HFFc6 (cell line): ENCODE measurements at places on chromosomes 6 and 20.

DNA sequence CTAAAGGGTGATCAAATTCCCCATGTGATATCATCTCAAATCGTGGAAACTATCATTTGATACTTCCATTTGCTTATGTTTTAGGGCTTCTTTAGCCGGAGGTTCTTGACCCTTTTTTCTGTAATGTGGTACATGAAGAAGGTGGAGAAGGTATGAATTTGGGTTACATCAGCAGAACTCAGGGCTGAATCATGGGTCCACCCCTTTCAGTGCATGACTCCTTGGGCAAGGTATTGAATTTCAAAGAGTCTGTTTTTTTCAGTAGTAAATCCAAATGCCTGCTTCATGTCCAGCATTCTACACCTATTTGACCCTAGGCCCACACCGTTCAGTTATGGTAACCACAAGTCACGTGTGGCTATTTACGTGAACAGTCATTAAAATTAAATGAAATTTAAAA, 30.6 kb upstream of the QKI start:
- DNase-seq, result peak; percentile 1

DNA sequence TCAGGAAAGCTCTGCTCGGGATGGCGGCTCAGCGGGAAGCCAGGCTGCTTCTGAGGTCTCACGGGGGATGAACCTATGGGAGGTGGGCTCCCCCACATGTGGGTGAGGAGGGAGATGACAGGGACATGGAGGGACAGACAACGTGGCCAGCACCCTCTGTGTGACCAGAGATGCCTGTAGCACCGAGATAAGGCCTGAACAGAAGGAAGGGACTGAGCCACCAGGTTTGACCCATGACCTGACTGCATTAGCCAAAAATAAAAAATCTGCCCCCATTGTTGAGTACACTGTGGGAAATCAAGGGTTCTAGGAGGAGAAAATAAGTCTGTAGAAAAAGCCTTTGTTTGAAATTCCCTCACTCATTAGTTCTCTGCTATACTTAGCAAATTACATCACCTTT, 105.7 kb downstream of the RNASET2 start:
- DNase-seq, result no peak

DNA sequence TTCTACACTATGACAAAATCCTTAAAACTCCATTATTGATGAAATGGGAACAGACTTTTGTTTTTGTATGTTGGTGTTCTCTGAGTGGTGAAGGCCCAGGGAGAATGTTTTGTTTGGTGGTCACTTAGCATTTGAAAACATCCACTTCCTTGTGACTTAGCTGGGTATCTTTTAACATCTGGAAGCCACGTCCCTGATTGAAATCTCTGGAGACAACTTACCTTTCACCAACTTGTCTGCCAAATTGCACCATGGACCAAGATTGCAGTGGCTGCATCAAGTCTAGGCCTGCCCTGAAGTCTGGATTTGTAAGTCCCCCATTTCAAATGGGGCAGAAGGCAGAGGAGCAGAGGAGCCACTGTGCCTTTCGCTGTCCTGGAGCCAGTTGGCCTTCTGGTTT, 534 bp upstream of the EFCAB8 start:
- no peak for DNase-seq

- no peak for DNase-seq
Measured at GRCh38 chr6:30683183-30683979, 3.1 kb downstream of the PPP1R18 start.

GRCh38 chr6:167506443-167507301, 181.8 kb downstream of the TTLL2 start:
- DNase-seq, result no peak

- no peak for DNase-seq
Measured at GRCh38 chr20:38209736-38210405, 44.8 kb upstream of the TGM2 start.

GRCh38 chr20:35467339-35468224, 12.2 kb downstream of the CEP250 start:
- peak; percentile 27 for DNase-seq

DNA sequence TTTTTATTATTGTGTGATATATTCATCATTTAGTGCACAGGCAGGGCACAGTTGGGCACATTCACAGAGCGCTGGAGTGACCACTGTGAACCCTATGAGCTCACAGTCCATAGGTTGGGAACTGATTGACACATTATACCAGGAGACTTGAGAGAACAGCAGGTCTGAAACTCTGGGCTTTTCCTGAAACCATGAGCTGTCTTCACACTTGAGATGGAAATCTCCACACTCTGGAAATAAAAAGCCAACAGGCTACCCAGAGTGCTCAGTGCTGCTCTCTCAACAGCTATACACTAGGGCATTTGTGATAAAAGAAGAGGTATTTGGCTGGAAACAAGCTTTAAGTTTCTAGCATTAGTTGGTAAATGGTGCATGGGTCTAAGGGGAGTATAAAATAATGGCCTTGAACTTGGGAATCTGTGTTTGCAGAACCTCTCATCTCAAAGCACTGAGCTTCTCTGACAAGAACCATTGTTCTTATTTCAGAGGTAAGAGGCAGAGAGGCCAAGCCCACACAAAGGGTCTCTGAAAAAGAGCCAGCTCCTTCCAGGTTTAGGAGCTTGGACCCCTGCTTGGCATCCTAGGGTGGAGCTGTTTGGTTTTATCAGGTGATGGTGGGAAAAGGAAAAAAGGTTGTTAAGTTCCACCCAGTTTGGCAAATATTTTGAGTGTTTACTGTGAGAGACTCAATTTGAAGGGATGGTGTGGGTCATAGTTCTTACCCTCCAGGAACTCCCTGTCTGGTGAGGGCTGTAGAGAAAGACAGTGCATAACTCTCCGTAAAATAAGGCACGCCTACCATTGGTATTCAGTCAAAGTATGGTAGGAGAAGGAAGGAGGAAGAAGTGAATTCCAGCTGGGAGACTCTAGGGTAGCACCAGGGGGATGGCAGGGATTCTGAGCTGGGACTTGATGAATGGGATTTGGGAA, 14.5 kb downstream of the CHMP4B start:
- DNase-seq, result no peak

GRCh38 chr6:91730710-91731109, 1143.8 kb upstream of the MAP3K7 start:
- no peak for DNase-seq

DNA sequence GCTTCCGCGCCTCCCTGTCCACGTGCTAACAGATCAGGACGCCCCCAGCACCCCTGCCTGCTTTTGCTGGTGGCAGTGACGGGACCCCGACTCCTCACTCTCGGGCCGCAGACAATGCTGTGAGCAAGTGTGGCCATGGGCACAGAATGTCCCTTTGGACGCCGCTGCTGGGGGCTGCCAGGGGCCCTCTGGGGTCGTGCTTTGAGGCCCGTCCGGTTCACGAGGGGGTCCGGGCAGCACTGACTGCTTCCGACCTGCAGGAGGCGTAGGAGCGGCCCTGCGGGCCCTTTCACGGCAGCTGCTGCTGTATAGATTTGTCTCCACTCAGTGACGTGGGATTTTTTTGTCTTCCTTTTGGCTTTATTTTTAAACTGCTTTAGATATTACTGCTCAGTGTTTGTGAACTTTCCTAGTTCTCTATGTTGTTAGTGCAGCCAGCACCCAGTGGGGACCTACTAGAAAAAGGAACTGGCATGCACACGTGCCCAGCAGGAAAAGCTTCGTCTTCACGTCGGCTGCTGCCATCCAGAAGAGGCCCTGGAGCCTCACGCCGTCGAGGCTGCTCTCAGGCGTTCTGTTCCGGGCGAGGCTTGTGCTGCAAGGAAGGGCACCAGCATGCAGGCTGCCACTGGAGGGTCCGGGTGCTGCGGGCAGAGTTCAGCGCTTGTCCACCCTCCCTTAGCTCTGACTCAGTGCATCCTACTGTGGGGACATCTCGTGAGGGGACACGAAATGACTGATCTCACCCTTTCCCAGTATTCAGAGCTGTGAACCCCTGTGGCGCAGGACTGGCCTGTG, 21.7 kb downstream of the UCKL1 start:
- DNase-seq, result no peak

DNA sequence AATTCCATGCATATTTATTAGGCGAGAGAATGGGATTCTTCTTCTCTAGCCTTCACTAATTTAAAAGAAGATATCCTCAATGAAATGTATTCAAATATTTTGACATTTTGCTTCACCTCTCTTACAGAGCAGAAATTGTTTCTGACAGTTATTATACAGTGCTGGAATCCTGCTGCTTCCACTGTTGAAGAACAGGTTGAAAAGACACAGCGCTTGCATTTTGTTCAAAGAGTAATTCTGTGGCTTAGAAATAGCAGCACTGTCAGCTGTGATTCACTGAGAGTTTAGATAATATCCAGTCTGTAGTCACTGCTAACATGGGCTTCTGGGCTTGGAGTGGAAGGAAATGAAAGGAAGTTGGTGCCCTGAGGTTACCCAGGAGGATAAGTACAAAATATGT, 117.1 kb upstream of the FBXL4 start:
- no peak for DNase-seq

DNA sequence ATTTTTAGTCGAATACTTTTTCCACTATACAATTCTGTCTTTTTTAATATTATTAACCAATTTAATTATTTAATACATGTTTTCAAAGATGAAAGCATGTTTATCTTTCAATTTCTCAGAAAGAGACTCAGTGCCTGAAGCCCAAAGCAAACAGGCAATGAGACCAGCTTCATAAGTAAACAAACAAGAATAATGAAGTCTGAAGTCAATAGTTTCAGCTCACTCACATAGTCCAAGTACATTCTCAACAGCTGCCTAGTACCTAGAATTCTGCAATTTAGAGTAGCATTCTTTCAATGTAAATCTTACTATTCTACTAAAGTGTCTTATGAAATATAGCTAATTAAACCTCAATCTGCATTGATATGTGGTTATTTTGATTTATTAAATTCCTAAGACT, 626.5 kb upstream of the NRSN1 start:
- DNase-seq, result no peak

GRCh38 chr6:105832313-105832761, 253.8 kb upstream of the PRDM1 start:
- no peak for DNase-seq

DNA sequence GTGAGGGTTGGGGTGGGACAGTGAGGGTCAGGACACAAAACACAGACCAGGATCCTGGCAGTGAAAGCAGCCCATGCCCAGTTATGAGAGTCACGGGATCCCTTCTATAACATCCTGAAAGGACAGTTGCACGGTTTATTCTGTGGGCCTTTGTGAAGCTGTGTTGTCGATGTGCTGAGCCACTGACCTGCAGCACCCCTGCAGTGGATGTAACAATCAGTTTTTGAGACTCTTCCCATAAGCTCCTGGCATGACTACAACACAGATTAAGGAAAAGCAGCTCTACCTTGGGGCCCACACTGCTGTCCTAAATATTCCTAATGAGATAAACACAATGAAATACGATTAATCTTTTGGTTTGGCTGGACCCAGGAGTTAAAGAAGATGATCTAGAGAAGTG, 3.7 kb downstream of the PYGB start:
- no peak for DNase-seq

DNA sequence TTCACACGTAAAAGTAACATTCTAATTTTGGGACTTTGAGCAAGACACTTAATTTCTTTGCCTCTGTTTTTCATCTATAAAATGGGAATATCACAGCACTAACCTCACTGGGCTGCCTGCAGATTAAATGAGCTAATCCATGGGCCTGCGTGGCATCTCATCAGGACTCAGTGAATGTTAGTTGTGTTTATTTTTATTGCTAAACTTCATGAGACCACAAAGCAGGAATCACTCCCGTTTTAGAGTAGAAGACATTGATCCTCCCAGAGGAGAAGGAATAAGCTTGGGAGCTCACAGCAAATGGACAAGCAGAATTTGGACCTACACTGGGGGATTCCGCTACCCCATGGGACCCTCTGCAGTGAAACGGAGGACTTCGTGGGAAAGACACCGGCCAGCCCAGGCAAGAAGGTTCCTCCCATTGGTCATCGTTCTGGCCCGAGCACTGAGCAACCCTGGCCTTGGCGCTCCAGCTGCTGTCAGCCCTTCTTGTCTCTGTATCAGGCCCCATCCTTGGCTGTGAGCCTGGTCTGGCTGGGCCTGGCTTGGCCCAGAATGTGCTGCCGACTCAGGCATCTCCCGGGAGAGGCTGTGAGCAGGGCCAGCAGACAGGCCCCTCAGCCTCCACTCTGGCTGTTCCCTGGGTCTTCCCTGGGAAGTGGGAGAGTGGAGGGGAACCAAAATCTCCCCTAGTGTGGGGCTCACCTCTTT, 79.8 kb downstream of the NFATC2 start:
- peak; percentile 33 for DNase-seq

DNA sequence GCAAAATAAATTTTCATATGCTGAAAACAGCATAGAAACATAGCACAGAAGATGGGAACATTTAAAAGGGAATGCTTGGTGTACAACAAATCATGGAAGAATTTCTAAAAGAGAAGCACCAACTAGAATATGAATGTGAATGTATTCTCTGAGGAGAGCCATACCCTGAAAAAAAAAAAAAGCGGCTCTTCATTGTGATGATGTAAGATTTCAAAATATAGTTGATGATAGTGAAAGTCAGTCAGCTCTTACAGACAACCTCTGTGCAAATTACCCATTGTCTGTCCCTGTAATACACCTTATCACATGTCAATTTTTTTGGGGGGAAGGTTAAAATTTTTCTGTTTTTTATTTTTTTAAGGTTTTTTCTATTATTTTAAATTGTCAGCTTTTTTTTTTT, 58.6 kb upstream of the PTCHD4 start:
- DNase-seq, result no peak

DNA sequence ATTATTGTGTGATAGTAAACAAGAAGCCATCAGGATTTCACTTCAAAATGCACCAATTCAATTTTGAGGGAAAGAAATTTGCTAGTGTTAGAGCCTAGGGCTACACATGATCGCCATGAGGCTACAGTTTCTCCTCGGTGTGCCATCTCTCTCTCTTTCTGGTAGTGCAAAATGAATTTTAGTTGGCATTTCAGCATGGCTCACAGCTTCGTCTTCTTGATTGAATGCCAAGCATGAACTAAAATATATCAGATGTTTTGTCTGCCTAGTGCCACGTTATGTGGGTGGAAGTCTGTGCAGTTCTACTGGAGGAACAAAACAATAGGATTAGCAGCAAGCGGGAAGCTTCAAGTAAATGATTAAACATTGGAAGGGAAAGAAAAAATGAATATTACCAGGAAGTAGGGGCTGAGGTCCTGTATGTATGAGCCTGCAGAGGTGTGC, 6.8 kb upstream of the MRAP2 start:
- DNase-seq, result no peak

GRCh38 chr6:14428269-14428668, 310.7 kb downstream of the CD83 start:
- DNase-seq, result no peak

DNA sequence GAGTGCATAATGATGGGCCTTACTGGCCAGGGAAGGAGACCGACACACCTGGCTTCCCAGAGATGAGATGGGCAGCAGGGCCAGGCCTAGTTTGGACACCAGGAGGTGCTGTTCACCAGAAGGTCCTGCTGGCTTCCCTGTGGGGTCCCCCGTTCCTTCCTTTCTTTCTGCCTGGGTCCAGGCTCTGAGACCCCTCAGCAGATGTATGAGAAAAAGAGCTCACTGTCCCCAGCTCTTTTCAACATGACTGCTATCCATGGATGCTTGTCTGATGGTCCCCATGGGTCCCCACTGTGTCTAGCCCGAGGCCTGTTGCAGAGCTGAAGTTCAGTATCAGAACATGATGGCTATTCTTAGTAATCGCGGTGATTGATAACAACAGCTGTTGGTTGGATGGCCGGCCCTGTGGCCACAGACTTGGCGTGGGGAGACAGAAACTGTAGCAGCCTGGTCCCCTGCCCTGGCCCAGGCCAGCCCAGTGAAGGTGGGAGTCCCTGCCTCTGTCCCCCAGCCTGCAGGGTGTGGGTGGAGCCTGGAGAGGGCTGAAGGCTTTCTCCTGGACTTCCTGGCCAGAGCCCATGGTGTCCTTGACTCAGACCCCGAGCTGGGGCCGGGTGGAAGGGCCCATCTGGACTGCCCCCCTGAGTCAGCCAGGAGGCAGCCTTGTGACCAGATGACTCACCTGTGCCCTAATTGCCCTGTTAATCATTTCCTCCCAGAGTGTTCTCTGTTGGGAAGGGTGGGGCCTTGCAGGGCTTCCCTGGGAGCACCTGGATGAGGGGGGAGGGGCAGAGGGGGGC, 9.9 kb upstream of the BAK1 start:
- DNase-seq, result peak; percentile 91
